Upper lobe of right lung (tissue), 1 donor: ENCODE measurements at places on chromosomes 16 and 17. TPM values are rescaled to one million over a fixed set of nuclear protein-coding genes. Genes with fewer than 3 reads are reported as not detected.

Gene CX3CL1
- total RNA-seq = 47.5 TPM

Gene RASL10B
- total RNA-seq = 2.2 TPM

Gene CDRT15L2
- total RNA-seq = not detected

Gene RECQL5
- total RNA-seq = 43.1 TPM

Gene EFNB3
- 0.32 TPM for total RNA-seq

Gene CCL22
- 3.8 TPM for total RNA-seq

Gene KRTAP4-3
- total RNA-seq = not detected

Gene CMTM2
- total RNA-seq = 3.1 TPM

Gene RNF43
- 7.5 TPM for total RNA-seq

Gene CD300A
- 17.5 TPM for total RNA-seq

Gene ITGAL
- total RNA-seq = 62.8 TPM

Gene SBK1
- 1.9 TPM for total RNA-seq

Gene VAT1L
- total RNA-seq = 0.32 TPM

Gene PRSS21
- total RNA-seq = 17.1 TPM

Gene NLRC3
- total RNA-seq = 5.5 TPM

Gene BEAN1
- total RNA-seq = 0.87 TPM

Gene GP2
- not detected for total RNA-seq

Gene ASGR2
- 1.3 TPM for total RNA-seq

Gene APOH
- total RNA-seq = 29.6 TPM

Gene KRTAP2-2
- not detected for total RNA-seq

Gene PTX4
- not detected for total RNA-seq

Gene IGSF6
- total RNA-seq = 88.4 TPM

Gene CCL16
- total RNA-seq = 0.58 TPM

Gene RRAD
- total RNA-seq = 11.1 TPM

Gene FOXJ1
- total RNA-seq = 2.9 TPM

Gene WNT9B
- total RNA-seq = 2.0 TPM

Gene CPHXL2
- total RNA-seq = not detected
